ENCODE measurements at places on chromosomes 13 and 19.

- no peak for DNase-seq
Measured at GRCh38 chr19:799076-799881, 2.0 kb downstream of the PTBP1 start.

DNA sequence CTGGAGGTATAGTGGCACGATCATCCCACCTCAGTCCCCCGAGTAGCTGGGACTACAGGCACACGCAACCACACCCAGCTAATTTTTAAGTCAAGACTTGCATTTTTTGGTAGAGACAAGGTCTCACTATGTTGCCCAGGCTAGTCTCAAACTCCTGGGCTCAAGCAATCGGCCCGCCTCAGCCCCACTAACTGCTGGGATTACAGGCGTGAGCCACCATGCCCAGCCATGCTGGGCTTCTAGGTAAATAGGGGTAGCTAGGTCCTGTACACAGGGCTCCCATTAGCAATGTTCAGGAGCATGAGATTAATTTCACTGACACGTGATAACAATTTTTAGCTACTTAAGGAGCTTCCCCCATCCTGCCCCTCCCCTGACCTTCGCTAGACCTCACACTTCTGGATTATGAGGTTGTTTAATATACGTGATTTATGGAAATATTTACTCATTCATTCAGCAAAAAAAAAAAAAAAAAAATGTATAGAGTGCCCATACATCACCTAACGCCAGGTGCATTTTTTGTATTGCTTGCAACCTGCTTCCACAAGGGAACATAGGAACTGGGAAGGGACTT is 19.2 kb downstream of the TMEM272 start:
- DNase-seq: no peak

- no peak for DNase-seq
Measured at GRCh38 chr19:12886969-12887747, at the start of gene KLF1. KLF1 (minus strand) TSS chr19:12887201; CDS start chr19:12887140, 61 bp downstream.

DNA sequence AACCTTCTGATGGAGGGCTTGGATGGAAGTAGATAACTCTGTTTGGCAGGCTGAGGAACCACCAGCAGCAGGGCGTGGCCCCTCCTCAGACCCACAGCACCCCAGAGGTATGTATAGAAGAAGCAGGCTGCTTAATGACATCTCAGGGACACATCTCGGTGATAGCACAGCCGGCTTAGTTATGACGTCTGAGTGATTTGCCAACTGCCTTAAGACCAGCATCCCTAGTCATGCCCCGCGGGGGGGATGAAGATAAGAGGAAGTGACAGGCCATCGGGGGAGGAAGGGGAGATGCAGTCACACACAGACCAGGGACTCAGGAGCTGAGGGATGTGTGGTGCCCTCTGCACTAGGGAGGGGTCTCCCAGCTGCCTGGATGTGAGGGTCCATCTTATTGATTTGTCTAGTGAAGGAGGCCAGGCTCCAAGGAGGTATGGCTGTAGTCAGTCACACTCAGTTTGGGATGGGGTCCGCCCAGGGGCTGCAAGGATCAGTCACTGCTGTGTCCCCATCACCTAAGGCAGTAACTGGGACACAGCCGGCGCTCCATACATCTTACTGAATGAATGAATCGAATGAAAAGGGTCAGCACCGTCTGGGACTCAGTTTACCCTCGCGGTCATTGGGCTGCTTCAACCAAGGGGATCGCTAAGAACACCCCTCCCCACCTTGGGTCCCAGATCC is 19.2 kb upstream of the ERCC1 start:
- no peak for DNase-seq

DNA sequence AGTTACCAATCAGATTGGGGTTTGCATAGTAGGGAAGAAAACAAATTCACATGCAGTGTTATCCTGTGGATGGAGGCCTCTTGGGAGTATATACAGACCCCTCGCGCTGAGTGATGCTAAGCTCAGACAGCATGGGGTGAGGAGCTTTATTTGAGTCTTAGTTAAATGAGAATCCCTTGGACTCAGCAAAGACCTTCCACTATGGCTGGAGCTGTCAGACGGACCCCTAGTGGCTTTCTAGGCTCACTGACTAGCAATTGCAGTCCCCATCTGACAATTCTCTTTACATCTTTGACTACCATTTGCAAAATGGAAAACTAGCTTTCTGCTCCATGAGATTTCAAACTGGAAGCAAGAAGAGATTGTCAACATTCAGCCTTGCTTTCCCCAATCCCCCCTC is 90.4 kb downstream of the STOML3 start:
- DNase-seq: no peak

DNA sequence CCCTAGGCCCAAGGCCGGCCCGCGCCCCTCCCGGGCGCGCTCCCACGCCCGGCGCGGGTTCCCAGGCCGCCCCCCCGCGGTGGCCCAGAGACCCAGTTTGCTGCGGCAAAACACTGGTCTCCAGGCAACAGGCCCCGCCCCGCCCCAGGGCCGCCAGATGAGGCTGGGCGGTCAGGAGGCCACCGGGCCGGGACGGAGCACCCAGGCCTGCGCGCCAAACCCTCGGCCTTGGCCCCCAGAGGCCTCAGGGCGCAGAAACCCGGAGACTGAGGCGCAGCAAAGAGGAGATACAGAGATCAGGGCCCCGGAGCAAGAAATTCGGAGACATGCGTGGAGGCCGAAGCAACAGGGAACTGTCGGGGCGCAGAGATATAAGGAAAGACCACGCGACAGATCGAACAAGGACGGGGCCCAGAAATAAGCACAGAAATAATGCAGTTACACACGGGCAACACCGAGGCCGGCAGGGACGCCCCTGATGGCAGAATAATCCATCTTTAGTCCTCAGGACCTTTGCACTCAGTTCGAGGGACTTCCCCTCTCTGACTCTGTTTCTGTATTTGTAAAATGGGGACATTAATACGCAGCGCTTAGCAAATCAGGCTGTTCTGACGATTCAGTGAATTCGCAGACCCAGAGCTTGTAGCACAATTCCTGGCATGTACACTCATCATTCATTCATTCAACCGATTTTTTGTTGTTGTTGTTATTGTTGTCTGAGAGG is 20.8 kb upstream of the ERCC1 start:
- no peak for DNase-seq

DNA sequence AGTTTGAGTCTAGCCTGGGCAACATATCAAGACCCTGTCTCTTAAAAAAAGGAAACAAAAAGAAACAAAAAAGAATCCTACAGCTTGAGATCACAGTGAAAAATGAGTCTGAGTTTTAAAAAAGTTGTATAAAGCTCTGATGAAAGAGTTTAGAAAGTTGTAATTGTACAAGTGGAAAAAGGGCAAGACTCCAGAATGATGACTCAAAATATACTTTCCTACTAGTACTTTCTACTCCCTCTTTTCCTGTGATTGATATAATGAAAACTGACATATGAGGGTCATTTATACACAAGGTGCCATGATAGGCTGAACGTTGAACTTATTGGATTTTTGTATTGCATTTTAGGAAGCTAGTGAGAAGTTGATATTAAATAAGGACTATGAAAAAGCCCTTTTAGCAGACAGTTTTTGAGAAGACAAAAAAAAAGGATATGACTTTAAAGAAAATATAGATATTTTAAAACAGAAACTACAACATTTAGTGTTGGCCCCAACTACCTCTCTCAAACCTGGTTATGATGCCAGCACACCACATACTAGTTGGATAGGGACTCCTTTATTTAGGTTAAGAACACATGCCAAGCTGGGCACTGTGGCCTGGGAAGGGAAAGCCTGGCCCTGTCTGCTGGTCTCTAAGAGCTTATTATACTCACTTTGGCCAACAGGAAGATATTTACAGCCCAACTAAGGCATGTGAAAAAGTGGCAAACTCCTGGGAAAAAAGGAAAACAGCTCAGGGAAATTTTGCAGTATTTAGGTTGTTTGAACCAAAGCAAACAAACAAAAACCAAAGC is 116.6 kb downstream of the KL start:
- DNase-seq: no peak

Data from activated CD8-positive, alpha-beta memory T cell treated with anti-CD3 and anti-CD28 coated beads for 4 hours (primary cell).